Stimulated activated CD4-positive, alpha-beta T cell treated with anti-CD3 and anti-CD28 coated beads, Interleukin-1b, Interleukin-23, amount 100 ng/mL, for 48 hours (primary cell): ENCODE measurements at places on chromosomes 6 and 20.

DNA sequence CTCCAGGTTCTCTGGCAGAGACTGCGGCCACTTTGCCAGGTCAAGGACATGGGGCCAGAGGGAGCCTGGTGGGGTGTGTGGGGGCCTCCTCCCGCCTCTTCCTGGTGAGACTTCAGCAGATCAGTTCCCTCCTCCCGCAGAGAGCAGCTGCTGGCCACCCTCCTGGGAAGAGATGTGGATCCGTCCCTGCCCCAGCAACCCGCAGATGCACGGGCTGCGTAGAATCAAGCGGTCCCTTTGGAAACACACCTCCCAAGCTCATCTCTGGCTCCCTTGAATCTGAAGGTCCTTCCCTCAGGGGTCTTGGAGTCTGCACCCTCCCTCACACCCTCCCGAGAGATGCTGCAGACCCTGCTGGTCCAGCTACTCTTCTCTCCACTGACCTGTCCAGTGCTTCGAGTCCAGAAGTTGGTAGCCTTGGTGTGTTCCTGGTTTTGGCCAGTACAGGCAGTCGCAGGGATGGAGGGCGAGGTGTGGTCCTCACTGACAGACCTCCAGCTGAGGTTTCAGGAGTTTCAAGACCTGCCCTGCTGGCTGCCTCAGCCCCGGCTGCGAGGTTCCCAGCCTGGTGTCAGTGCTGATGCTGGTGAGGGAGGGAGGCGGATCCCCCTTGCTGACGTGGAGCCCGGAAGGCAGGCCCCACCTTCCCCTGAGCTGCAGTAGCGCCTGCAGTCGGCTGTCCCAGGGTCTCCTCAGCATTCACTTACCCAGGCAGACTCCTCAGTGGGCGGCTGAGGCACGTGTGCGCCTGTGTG is at the start of gene NPBWR2:
TSS of gene NPBWR2 (minus strand) at position 585 of the 755 bp plus-strand sequence. CDS start 734 bp downstream, outside the sequence.
- DNase-seq = no peak

DNA sequence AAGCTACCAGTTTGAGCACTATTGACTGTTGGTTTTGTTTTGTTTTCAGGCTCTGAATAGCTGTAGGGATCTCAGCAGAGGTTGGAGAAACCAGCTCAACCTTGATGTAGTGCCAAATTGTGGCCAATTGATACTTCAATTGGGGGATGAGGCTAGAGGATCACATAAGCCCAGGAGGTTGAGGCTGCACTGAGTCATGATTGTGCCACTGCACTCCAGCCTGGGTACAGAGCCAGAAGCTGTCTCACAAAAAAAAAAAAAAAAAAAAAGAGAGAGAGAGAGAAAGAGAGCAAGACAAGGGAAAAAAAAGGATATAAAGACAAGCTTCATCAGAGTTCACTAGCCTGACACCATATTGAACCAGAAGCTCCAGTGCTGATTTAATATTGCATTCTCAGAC is 702.1 kb downstream of the FRK start:
- no peak for DNase-seq

DNA sequence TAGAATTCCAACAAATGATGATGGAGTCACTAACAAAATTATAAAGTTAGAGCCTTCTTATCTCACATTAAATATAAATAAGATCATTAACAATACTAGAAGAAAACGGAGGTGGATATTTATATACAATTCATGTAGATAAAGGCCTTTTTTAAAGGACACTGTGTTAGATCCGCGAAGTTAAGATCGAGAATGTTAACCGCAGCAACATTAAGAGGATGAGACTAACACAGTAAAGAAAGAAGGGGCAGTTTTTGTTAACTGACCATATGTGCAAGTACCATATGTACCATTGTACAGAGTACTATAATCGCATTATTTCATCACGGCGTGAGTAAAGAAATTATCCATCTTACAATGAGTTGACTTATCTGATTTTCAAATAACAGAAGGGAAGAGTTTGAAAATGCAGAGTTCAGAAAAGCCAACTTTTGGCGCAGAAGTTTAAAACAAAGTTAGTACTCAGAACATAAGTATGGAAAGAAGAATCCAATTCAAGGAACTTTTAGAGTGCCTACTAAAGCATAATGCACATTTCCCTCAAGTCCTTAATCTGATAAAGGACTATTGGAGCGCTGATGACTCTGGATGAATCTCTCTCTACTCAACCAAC is 1.4 kb downstream of the FBXL4 start:
- no peak for DNase-seq

- no peak for DNase-seq
Observed at GRCh38 chr20:58603721-58604120, 47.4 kb upstream of the STX16 start.

GRCh38 chr20:53319716-53320115 is 273.9 kb downstream of the ZNF217 start:
- DNase-seq = no peak

DNA sequence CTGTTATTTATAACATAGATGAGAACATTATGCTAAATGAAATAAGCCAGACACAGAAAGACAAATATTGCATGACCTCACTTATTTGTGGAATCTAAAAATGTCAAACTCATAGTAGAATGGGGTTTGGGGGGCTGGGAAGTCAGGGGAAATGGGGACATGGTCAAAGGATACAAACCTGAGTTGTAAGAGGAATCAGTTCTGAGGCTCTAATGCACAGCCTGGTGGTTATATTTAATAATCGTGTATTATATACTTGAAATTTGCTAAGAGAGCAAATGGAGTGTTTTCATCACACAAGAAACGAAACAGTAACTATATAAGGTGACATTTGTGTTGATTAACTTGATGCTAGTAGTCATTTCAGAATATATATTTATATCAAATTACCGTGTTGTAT is 40.8 kb upstream of the GFOD1 start:
- DNase-seq = no peak

GRCh38 chr20:37807471-37808232 is 95.3 kb upstream of the VSTM2L start:
- DNase-seq = no peak

- no peak for DNase-seq
Observed at GRCh38 chr20:64157878-64158277, 6.4 kb upstream of the MYT1 start.

GRCh38 chr6:39330057-39330456 is 7.6 kb upstream of the KCNK16 start:
- no peak for DNase-seq

DNA sequence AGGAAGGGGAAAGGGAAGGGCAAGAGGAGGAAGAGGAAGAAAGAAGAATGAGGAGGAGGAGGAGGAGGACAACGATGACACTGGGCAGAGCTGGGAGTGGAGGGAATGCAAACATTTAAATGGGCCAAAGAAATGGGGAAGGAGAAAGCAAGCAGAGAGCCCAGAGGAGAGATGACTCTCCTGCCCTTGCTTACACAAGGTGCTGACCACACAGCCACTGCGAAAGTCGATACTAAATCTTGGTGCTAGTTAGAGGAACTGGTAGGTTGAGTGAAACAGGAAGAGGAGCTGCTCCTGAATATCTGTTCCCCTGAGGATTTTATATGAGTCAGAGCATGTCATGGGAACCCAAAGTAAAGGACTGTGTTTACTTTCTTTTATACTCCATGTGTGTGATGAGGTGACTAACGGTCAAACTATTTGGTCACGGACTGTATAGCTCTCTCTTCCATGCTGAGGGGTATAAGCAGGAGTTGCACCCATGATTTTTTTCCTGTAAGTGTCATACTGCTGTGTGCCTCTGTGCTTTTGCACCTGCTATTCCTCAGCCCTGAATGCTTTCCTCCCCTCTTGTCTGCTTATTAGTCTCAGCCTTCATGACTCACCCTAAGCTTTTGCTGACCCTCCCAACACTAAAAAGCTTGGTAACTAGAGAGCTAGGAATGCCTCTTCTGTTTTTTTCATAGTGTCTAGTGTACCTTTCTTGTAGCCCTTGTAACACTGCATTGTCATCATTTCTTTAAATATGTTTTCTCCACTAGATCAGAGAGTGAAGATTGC is 9.5 kb upstream of the PAQR8 start:
- no peak for DNase-seq

DNA sequence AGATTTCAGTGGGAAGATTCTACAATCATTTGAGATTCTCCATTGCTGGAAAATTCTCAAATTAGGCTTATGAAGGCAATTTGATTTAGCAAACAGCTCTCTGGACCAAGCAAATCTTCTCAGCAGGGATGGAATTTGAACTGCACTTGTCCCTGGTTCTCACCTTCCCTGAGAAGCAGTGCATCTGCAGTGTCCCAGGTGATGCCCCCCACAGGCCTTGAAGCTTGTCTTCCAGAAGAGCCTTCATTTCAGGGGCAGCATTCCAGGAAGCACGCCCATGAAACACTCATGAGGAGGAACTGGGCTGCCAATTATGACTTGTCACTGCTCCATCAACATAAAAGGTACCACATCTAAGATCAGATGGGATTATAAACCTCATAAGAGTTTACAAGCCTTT is 82.8 kb upstream of the HDAC2 start:
- no peak for DNase-seq

GRCh38 chr20:53226826-53227225 is 254.7 kb downstream of the TSHZ2 start:
- no peak for DNase-seq

- no peak for DNase-seq
Observed at GRCh38 chr6:104768906-104769305, 90.8 kb downstream of the HACE1 start.

DNA sequence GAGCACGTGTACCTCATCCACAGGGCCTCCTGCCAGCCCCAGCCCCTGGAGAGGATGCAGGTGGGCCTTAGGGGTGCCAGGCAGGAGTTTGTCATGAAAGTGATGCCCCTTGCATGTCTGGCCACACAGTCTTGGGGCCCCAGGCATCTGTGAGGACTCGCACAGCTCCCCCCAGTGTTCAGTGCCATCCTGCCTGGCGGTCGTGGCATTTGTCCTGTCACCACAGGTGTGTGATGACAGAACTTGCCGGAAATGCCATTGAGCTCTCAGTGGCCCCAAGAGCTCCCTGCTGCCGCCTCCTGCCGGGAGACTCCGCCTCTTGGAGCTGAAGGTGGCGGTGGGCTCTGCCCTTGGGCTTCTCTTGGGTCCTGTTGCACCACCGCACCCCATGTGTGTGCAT is 30.6 kb upstream of the ADRM1 start:
- no peak for DNase-seq

- DNase-seq = no peak
Observed at GRCh38 chr6:45898941-45899682, 116.5 kb downstream of the CLIC5 start.
